H9 (cell line): ENCODE measurements at places on chromosomes 3 and 15.

DNA sequence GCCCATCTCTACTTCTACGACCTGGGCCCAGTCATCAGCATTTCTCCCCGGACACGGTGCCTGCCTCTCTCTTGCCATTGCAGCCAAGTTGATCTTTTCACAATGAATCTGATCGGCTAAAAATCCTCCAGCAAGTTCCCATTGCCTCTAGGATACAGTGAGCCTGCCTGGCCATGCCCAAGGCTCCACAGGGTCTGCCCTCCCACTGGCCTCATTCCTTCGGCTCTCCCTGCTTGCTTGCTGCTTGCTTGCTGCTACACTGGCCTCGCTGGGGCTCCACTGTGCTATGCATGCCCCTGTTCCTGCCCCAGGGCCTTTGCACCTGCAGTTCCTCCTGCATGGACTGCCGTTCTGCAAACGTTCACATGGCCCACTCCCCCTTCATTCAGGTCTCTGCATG, 2.0 kb downstream of the ABTB1 start:
- no peak for DNase-seq
- H3K36me3 ChIP-seq: no peaks in the 10 kb centered on the region; the same call in 1 of the 2 replicates
- H3K27me3 ChIP-seq: no peaks in the 10 kb centered on the region
- no peak overlapping the region for H3K4me3 ChIP-seq

- 0 out of 2 replicates have a peak, but pooled peaks cover 5% of the 10 kb centered on the region for H3K36me3 ChIP-seq
- peak; percentile 60 for DNase-seq
- peak within 1 kb of the TSS; percentile 96 for H3K4me3 ChIP-seq
- no peaks in the 10 kb centered on the region for H3K27me3 ChIP-seq
Measured at GRCh38 chr3:37861620-37862041, at the start of gene CTDSPL. Gene CTDSPL (plus strand): TSS chr3:37861880. CDS start chr3:37862200, 320 bp downstream.

DNA sequence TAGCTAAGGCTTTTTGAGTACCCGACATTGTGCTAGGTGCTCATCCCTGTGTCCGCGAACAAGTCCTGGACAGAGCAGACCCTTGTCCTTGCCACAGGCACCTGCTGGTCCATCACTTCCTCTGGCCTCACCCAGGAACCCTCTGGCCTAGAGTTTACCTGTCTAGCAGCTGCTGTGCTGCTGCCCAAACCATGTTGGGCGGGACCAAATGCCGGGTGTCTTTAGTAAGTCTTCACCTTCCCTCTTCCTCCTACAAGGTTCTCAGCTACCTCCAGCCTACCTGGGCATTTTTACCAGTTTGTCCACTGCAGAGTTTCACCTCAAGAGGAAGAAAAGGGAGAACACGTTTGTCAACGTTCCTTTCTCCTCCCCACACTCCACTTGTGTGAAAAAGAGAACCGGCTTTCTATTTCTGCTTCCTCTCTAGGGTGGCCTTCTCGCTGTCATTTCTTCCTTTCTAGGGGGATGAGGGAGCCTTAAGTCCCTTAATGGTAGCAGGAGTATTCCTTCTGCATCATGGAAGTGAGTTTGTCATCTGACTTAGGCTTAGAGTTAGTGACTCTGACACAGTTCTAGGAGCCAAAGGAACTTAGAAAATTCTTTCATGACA, 80.4 kb upstream of the GCNT3 start:
- no peaks in the 10 kb centered on the region for H3K36me3 ChIP-seq
- H3K4me3 ChIP-seq: no peak overlapping the region
- H3K27me3 ChIP-seq: no peaks in the 10 kb centered on the region
- H3K27ac ChIP-seq: no peak overlapping the region

GRCh38 chr3:114697401-114697800, 403.6 kb downstream of the TIGIT start:
- DNase-seq: no peak
- H3K4me3 ChIP-seq: no peak overlapping the region
- no peaks in the 10 kb centered on the region for H3K36me3 ChIP-seq
- no peak overlapping the region for H3K27ac ChIP-seq

DNA sequence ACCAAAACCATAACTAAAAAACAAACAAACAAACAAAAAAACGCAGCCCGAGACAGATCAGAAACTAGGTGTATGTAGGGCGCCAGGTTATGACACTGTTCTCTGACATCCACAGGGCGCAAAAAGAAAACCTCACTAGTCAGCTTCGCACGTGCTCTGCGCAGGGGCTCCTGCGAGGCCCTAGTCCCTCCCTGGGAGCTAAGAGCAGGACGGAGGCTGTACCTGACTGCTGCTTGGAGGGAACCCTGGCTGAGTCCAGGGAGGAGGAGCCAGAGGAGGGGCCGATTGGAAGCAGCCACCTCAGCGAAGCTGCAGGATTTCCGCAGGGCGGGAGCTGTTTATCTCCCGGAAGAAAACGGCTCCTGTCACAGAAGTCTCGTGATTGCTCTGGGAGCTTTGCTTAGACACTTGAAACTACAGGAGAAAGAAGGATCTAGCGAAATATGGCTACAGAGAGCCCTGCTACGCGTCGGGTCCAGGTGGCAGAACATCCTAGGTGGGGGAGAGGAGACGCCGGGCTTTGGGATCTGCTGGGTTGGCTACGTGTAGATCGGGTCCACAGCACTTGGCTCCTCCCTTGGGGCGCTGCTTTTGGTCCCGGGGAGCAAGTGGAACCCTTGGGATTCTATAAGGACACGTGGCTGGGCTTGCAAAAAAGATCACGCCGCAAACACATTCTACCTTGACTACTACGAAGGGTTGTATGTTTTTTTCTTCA, at the start of gene GALK2:
TSS of gene GALK2 (plus strand) at position 368 of the 718 bp plus-strand sequence. CDS start at position 444, 76 bp downstream.
- peak within 1 kb of the TSS; percentile 2 for H3K27ac ChIP-seq
- peak; percentile 97 for DNase-seq
- no peaks in the 10 kb centered on the region for H3K4me1 ChIP-seq
- peak within 1 kb of the TSS; percentile 86 for H3K4me3 ChIP-seq
- H3K36me3 ChIP-seq: peaks cover 4% of the 10 kb centered on the region

DNA sequence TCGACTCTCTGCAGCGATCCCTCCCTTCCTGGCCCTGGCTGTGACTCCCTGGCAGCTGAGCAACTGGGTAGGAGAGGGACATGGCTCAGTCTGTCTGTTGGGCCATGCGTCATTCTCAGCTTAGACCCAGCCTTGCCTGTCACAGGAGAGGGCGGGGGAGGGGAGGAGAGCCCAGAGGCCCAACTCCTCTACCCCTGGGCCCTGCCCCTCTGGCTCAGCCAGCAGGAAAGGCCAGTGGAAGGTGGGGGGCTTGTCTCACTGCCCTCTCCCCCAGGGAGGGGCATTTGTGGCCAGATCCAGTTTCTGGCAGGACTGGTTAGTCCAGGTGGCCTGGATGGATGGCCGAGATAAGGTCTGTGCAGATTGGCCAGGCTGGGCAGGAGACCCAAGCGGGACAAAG, 31.6 kb downstream of the DNAJB8 start:
- peak; percentile 57 for DNase-seq
- no peaks in the 10 kb centered on the region for H3K36me3 ChIP-seq
- H3K4me3 ChIP-seq: no peak overlapping the region
- H3K27me3 ChIP-seq: peaks cover 12% of the 10 kb centered on the region; the same call in 1 of the 2 replicates

DNA sequence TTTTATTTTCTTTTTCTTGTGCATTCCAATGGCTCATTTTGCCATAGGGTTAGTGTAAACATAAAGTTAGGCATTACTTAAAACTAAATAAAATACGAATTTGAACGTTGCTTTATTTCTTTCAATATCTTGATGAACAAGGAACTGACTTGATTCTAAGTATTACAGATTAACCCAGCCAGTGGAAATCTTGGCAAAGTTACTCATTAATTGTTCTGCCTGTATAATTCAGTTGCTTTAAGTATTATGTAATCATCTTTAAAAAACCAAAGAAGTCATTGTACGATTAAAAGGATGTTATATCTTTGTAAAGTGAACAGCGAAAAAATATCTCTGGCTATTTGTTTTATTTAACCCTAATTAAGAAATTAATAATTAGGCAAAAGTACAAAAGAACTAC, 737.9 kb upstream of the BCHE start:
- H3K36me3 ChIP-seq: no peaks in the 10 kb centered on the region; the same call in 1 of the 3 replicates
- H3K4me1 ChIP-seq: no peaks in the 10 kb centered on the region
- no peak overlapping the region for H3K27ac ChIP-seq
- H3K27me3 ChIP-seq: no peaks in the 10 kb centered on the region
- no peak overlapping the region for H3K4me3 ChIP-seq

GRCh38 chr3:73685061-73685460, 60.3 kb upstream of the PDZRN3 start:
- DNase-seq: no peak
- H3K4me1 ChIP-seq: peaks cover 7% of the 10 kb centered on the region; the same call in 1 of the 2 replicates
- no peaks in the 10 kb centered on the region for H3K27me3 ChIP-seq

DNA sequence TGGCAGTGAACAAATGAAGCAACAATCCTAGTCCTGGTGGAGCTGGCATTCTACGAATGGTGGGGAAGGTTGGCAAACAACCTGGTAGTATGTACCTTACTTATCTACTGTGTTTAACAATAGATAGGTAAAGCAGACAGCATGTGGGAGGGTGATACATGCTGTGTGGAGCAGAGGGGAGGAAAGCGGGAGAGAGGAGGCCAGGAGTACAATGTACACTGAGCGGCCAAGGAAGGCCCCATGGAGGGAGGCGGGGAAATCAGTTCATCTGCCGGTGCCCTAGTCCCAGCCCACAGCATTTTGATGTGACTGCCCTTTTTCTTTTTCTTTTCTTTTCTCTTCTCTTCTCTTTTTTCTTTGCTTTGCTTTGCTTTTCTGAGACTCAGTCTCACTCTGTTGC, 5.3 kb upstream of the RHCG start:
- H3K27ac ChIP-seq: no peak overlapping the region
- H3K36me3 ChIP-seq: no peaks in the 10 kb centered on the region
- H3K4me1 ChIP-seq: no peaks in the 10 kb centered on the region
- H3K4me3 ChIP-seq: no peak overlapping the region
- peak; percentile 6 for DNase-seq

- H3K36me3 ChIP-seq: no peaks in the 10 kb centered on the region
- H3K27ac ChIP-seq: no peak overlapping the region
- H3K4me1 ChIP-seq: no peaks in the 10 kb centered on the region; the same call in 1 of the 2 replicates
- DNase-seq: no peak
- H3K4me3 ChIP-seq: no peak overlapping the region
Measured at GRCh38 chr3:14280326-14280725, 101.7 kb downstream of the LSM3 start.

DNA sequence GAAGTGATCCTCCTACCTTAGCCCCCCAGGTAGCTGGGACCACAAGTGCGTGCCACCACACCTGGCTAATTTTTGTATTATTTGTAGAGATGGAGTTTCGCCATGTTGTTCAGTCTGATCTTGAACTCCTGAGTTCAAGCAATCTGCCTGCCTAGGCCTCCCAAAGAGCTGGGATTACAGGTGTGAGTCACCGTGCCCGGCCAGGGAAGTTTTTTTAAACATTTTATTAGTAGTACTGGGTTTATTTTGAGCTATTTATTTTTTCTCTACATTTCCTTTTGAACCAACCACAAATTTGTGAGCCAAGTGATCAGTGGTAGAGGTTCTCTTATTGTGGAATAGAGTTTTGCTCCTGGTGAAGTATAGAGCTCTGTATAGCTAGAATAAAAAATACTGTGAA, 33.7 kb downstream of the ARMC8 start:
- H3K4me3 ChIP-seq: no peak overlapping the region
- H3K4me1 ChIP-seq: no peaks in the 10 kb centered on the region
- H3K36me3 ChIP-seq: peaks cover 32% of the 10 kb centered on the region
- DNase-seq: no peak
- no peak overlapping the region for H3K27ac ChIP-seq
- H3K27me3 ChIP-seq: no peaks in the 10 kb centered on the region

- no peak overlapping the region for H3K27ac ChIP-seq
- H3K4me1 ChIP-seq: no peaks in the 10 kb centered on the region
- H3K27me3 ChIP-seq: no peaks in the 10 kb centered on the region; the same call in 1 of the 2 replicates
- no peak overlapping the region for H3K4me3 ChIP-seq
- no peaks in the 10 kb centered on the region for H3K36me3 ChIP-seq
- DNase-seq: peak; percentile 68
Measured at GRCh38 chr3:14598143-14598569, 53.4 kb upstream of the CCDC174 start.

GRCh38 chr15:25058080-25058785, 103.4 kb downstream of the SNRPN start:
- peaks cover 100% of the 10 kb centered on the region for H3K36me3 ChIP-seq
- H3K4me3 ChIP-seq: no peak overlapping the region
- no peaks in the 10 kb centered on the region for H3K4me1 ChIP-seq
- peak; percentile 17 for DNase-seq
- H3K27ac ChIP-seq: no peak overlapping the region

DNA sequence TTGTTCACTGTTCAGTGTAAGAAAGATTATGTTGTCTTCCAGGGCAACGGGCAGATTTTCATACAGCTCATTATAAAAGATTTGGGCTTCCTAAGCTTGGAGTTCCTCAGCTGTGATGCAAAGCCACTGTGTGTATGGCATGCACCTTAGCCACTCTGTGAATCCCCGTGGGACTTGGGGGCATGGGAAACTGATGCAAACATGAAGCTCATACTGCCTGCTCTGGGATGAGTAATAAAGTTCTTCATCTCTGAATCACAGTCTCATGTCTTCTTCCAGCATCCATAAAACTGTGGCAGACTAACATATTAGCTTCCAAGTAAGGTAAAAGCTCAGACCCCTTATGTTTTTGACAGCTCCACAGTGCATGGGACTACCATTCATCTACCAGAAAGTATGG, 154.3 kb upstream of the RORA start:
- no peaks in the 10 kb centered on the region for H3K27me3 ChIP-seq
- peaks cover 4% of the 10 kb centered on the region; the same call in 1 of the 2 replicates for H3K36me3 ChIP-seq
- no peak overlapping the region for H3K27ac ChIP-seq

- H3K4me3 ChIP-seq: no peak overlapping the region
- no peaks in the 10 kb centered on the region for H3K36me3 ChIP-seq
- no peaks in the 10 kb centered on the region for H3K4me1 ChIP-seq
- H3K27ac ChIP-seq: no peak overlapping the region
Measured at GRCh38 chr15:57921371-57921770, 144.1 kb downstream of the ALDH1A2 start.

DNA sequence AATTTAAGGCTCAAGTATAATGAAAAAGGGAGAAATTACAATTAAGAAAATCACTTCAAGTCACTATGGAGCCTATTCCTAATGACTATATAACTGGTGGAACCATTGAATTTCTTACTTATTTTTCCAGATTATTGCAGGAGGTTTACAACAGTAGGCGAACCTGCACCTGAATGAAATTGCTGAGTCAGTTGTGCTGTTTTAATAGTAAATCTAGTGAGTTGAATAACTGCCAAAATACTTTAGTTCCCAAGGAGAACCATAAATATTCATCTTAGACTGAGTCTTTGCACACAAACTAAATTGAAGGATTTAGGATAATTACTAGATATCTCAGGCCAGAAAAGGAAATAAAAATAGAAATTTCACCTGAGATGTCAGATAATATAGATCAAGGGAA, 1052.8 kb downstream of the NAALADL2 start:
- H3K36me3 ChIP-seq: peaks cover 5% of the 10 kb centered on the region; the same call in 2 of the 3 replicates
- no peaks in the 10 kb centered on the region for H3K27me3 ChIP-seq
- H3K4me3 ChIP-seq: no peak overlapping the region
- no peak for DNase-seq
- no peak overlapping the region for H3K27ac ChIP-seq

DNA sequence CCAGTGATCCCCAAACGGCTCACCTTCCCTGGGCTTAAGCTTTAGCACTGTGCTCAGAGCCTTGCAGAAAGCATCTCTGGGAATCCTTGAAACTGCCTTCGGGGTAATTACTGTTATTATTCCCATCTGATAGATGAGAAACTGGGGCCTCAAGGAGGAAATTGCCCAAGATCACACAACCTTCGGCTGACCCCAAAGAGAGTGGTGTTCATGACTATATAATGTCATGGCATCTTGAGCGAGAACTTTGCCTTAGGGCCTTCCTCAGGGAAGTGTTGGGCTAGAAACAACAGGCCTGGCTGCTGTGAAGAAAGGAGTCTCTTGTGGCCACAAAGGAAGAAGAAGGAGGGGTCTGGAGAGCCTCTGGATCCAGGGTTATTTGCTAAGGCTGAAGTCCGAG, 388.7 kb upstream of the CFAP20DC start:
- DNase-seq: no peak
- no peaks in the 10 kb centered on the region for H3K4me1 ChIP-seq
- H3K27ac ChIP-seq: no peak overlapping the region
- H3K27me3 ChIP-seq: peaks cover 48% of the 10 kb centered on the region
